Muscle of arm (tissue), 14 donors: ENCODE measurements at places on chromosomes 5 and 9.

GRCh38 chr5:103621548-103621930 lies 59.0 kb upstream of the NUDT12 start:
- DNase-seq = no peak

DNA sequence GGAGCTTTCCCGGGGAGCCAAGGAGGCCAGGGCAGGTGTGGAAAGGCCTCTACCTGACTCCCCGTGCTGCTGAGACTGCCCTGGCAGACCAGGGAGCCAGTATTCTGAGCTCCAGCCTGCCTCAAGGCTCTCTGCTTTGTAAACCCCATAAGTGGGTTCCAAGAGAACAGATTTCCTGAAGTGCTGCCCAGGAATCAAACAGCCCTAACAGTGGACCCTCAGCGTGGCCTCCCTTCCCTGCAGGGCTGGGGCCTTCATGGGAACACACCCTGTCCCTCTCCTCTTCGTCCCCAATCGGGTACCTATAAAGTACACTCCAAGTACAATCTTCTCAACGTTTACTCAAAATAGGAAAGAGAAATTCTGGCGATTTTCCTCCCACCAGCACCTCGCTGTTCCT lies 252.5 kb downstream of the FSTL4 start:
- no peak for DNase-seq

GRCh38 chr9:129006328-129007034 lies 21.6 kb downstream of the SH3GLB2 start:
- DNase-seq = peak; percentile 65

GRCh38 chr5:76983468-76983867 lies 30.6 kb downstream of the CRHBP start:
- no peak for DNase-seq

DNA sequence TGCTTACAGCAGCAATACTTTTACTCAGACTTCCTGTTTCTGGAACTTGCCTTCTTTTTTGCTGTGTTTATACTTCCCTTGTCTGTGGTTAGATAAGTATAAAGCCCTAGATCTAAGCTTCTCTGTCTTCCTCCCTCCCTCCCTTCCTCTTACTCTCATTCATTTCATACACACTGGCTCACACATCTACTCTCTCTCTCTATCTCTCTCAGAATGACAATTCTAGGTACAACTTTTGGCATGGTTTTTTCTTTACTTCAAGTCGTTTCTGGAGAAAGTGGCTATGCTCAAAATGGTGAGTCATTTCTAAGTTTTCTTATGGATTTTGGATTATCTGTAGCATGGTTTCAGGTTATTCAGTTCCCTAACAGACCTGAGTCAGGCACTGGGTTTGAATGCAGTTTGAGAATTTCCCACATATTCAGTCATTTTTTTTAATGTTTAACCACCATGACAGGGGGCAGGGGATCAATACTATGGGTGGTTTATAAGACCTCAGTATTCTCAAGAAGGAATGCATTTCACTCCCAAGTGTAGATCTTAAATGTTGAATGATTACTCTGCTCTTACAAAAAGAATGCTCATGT lies at the start of gene IL7R:
Gene IL7R (plus strand): TSS at position 127 of the 587 bp plus-strand sequence. CDS start 87 bp downstream, at position 214.
- DNase-seq = no peak
